ENCODE measurements at places on chromosomes 1 and 21. TPM values are rescaled to one million over a fixed set of nuclear protein-coding genes. Genes with fewer than 3 reads are reported as not detected.

ADGRL2 gene
- total RNA-seq, result 97.9 TPM

GRCh38 chr21:17554120-17554519, 41.3 kb downstream of the CXADR start:
- DNase-seq, result no peak
- no peaks in the 10 kb centered on the region for H3K4me1 ChIP-seq
- H3K27ac ChIP-seq, result no peak overlapping the region
- H3K36me3 ChIP-seq, result no peaks in the 10 kb centered on the region
- no peak overlapping the region for H3K4me3 ChIP-seq
- H3K27me3 ChIP-seq, result no peaks in the 10 kb centered on the region

CYYR1 gene
- total RNA-seq, result 28.1 TPM

DNA sequence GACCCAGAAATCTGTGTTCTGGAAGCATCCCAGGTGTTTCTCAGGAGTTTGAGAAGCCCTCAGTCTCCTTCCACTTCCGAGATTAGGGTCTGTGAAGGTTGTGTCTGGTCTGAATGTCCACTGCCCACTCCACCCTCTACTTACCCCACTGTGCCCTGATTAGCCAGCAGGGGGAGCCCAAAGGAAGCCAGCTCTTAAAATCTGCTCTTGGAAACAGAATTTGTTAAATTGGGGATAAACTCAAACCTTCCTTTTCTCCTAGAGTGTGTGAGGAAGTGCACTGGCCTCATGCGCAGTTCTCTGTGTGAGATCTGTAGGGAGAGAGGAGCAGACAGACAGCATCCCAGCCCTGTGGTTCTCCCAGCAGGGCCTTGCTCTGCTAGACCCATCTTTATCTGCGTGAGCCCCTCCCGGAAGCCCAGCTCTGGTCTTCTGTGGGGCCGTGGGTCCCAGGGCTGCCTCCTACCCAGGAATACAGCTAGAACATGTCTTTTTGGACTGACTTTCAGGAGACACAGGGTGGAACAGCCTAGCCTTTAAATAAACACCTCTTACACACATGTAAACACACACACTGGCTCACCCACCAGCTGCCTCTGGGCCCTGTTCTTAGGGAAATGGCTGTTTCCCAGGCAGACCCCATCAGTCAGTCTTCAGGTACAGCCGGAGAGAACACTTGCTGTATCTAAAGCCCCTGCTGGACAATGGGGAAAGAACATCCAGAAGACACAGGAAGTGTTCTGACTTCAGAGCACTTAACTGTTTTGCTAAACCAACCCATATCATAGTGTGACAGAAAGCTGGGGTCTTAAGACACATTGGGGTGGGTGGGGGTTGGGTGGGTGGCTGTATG, 52.2 kb downstream of the SMYD2 start:
- no peak for DNase-seq
- no peak overlapping the region for H3K27ac ChIP-seq

GNG12 gene
- 43.3 TPM for total RNA-seq

DNA sequence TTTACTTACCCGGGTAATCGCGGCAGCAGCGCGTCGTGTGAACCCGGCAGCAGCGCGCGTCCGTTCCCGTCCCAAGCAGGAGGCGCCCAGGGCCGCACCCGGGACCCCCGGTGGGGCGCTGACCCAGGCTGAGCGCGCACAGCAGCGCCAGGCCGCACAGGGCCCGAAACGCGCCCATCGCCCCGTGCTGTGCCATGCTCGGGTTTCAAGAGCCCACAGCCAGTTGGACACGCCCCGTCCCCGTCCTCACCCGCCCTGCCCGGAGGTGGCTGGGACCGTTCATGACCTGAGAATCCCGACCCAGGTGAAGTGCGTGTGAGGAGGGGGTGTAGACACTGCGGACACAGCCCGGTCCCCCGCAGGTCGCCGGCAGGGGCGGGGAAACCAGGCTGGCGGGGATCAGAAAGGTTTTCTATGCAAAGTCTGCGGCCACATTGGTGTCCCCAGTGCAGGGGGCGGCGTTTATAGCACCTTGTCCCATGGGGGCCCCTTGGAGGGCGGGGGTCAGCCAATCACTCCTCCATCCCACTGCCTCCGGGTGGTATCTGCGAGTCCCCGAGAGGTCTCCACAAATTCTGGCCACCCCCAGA, at the start of gene TNFRSF18:
Gene TNFRSF18, minus strand, starts transcription at position 217 of the 590 bp plus-strand sequence. Its CDS starts 21 bp downstream, at position 196.
- H3K4me1 ChIP-seq, result peaks cover 10% of the 10 kb centered on the region
- H3K27ac ChIP-seq, result no peak within 1 kb of the TSS
- H3K4me3 ChIP-seq, result peak within 1 kb of the TSS; percentile 40
- no peaks in the 10 kb centered on the region for H3K36me3 ChIP-seq
- H3K27me3 ChIP-seq, result peaks cover 57% of the 10 kb centered on the region
- peak; percentile 60 for DNase-seq

GRCh38 chr1:218809625-218810024, 364.1 kb upstream of the LYPLAL1 start:
- H3K27ac ChIP-seq, result no peak overlapping the region
- no peak overlapping the region for H3K4me3 ChIP-seq
- no peaks in the 10 kb centered on the region for H3K36me3 ChIP-seq
- H3K27me3 ChIP-seq, result no peaks in the 10 kb centered on the region
- DNase-seq, result no peak
- no peaks in the 10 kb centered on the region for H3K4me1 ChIP-seq

CCDC185 gene
- not detected for total RNA-seq

- H3K36me3 ChIP-seq, result no peaks in the 10 kb centered on the region
- no peak overlapping the region for H3K4me3 ChIP-seq
- DNase-seq, result no peak
- H3K27me3 ChIP-seq, result no peaks in the 10 kb centered on the region
These were observed 35.5 kb downstream of the IGFN1 start for GRCh38 chr1:201226178-201226514.

DNA sequence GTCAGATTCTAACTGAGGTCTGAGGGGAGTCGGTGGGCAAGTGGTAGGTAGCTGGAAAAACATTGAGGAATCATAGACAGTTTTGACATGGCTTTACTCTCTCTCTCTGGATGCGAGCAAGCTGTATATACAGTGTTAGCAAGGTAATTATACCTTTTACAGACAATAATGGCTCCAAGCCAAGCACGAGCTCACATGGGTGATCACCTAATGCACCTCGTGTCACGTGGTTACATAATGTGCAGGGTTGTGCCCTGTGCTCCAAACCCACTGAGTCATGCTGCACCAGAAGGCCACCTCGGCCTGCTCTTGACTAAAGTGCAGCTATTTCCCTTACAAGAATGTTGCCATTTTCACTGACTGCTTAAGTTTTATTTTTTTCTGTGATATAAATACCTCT, 7.6 kb upstream of the CLCA2 start:
- no peak overlapping the region for H3K4me3 ChIP-seq
- no peak for DNase-seq
- no peak overlapping the region for H3K27ac ChIP-seq
- H3K36me3 ChIP-seq, result no peaks in the 10 kb centered on the region
- no peaks in the 10 kb centered on the region for H3K27me3 ChIP-seq

GRCh38 chr1:44230796-44231195, 17.5 kb downstream of the DMAP1 start:
- H3K27me3 ChIP-seq, result no peaks in the 10 kb centered on the region
- H3K36me3 ChIP-seq, result peaks cover 14% of the 10 kb centered on the region
- DNase-seq, result no peak
- H3K27ac ChIP-seq, result no peak overlapping the region
- no peaks in the 10 kb centered on the region for H3K4me1 ChIP-seq

CD1D gene
- total RNA-seq, result 4.6 TPM

- H3K4me3 ChIP-seq, result no peak overlapping the region
- H3K4me1 ChIP-seq, result no peaks in the 10 kb centered on the region
- H3K36me3 ChIP-seq, result no peaks in the 10 kb centered on the region
- no peak overlapping the region for H3K27ac ChIP-seq
- no peaks in the 10 kb centered on the region for H3K27me3 ChIP-seq
- DNase-seq, result no peak
These were observed 50.6 kb downstream of the NRIP1 start for GRCh38 chr21:15014221-15014620.

- H3K4me1 ChIP-seq, result no peaks in the 10 kb centered on the region
- no peak overlapping the region for H3K4me3 ChIP-seq
- no peaks in the 10 kb centered on the region for H3K36me3 ChIP-seq
- no peak for DNase-seq
- H3K27ac ChIP-seq, result no peak overlapping the region
- H3K27me3 ChIP-seq, result no peaks in the 10 kb centered on the region
These were observed 96.3 kb upstream of the GALNT2 start for GRCh38 chr1:229970714-229971113.

DNA sequence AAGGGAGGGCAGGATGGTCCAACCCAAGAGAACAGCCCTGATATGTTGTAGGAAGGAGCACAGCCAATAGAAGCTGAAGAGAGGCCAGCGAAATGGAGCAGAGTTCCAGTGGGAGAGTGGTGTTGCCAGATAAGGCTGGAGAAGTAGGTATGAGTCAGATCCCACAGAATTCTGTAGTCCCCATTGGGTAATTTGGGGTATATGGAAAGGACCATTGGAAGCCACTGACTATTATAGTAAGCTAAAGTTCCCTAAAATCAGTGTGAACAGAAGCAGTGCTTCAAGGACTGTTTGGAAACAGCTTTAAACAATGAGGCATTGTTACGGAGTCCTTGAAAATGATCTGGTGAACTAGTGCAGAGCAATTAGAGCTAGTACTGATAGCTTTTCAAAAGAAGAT, 63.0 kb downstream of the DISP1 start:
- no peak overlapping the region for H3K4me3 ChIP-seq
- no peaks in the 10 kb centered on the region for H3K27me3 ChIP-seq
- no peaks in the 10 kb centered on the region for H3K4me1 ChIP-seq
- DNase-seq, result no peak
- H3K36me3 ChIP-seq, result no peaks in the 10 kb centered on the region

DNA sequence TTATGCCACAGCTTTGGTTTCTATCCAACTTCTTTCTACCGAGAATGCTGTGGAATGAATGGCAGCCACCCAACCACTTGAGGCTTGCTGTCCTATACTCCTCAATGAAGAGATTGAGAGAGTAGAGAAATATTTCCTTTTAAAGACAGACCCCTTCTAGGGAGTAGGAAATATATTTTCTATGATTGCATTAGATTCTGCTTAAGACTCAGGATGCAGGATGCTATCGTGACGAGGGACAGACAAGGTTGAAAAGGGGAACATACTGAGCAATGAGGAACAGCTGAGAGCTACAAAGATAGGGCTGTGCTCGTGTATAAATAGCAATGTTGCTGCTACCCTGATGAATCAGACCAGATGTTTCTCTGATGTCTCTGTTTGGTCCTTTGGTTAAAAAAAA, 7.1 kb upstream of the RASAL2 start:
- peaks cover 8% of the 10 kb centered on the region for H3K4me1 ChIP-seq
- no peaks in the 10 kb centered on the region for H3K36me3 ChIP-seq

- no peak for DNase-seq
- H3K36me3 ChIP-seq, result peaks cover 60% of the 10 kb centered on the region
- H3K4me3 ChIP-seq, result no peak overlapping the region
- H3K4me1 ChIP-seq, result peaks cover 39% of the 10 kb centered on the region
- H3K27ac ChIP-seq, result no peak overlapping the region
These were observed 6.4 kb downstream of the SSBP3 start for GRCh38 chr1:54399765-54400164.

DNA sequence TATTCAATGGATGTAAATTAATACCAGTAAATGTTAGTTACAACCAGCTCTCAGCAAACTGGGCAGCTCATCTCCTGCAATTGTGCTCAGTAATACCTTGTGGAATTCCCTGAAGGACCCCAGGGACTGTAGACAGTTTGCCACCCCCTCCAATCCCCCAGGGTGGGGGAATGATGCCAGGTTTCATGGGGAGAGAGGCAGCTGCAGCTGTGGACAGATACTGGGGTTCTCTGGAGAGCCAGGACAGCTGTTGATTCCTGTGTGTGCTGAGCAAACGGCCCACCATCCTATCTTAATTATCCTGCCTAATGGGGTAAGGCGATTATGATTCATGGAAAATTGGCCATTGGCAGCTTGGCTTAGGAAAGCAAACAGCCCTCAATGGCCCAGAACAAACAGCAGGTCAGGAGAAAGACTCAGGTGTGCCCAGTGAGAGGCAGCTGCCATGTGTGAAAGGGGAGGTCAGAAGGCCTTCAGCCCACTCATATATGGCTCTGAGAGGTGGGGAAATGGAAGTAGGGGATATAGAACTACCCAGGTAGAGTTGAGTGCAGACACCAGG, 148.9 kb upstream of the CTTNBP2NL start:
- DNase-seq, result no peak
- no peaks in the 10 kb centered on the region for H3K4me1 ChIP-seq
- no peak overlapping the region for H3K4me3 ChIP-seq
- peaks cover 3% of the 10 kb centered on the region for H3K27me3 ChIP-seq
- H3K27ac ChIP-seq, result no peak overlapping the region
- no peaks in the 10 kb centered on the region for H3K36me3 ChIP-seq

- H3K4me3 ChIP-seq, result peak overlapping the region; percentile 69
- H3K27ac ChIP-seq, result peak overlapping the region; percentile 96
- H3K36me3 ChIP-seq, result no peaks in the 10 kb centered on the region
- DNase-seq, result peak; percentile 65
- H3K27me3 ChIP-seq, result peaks cover 10% of the 10 kb centered on the region
- peaks cover 69% of the 10 kb centered on the region for H3K4me1 ChIP-seq
These were observed 590 bp downstream of the CNN3 start for GRCh38 chr1:94926126-94926914.

DNA sequence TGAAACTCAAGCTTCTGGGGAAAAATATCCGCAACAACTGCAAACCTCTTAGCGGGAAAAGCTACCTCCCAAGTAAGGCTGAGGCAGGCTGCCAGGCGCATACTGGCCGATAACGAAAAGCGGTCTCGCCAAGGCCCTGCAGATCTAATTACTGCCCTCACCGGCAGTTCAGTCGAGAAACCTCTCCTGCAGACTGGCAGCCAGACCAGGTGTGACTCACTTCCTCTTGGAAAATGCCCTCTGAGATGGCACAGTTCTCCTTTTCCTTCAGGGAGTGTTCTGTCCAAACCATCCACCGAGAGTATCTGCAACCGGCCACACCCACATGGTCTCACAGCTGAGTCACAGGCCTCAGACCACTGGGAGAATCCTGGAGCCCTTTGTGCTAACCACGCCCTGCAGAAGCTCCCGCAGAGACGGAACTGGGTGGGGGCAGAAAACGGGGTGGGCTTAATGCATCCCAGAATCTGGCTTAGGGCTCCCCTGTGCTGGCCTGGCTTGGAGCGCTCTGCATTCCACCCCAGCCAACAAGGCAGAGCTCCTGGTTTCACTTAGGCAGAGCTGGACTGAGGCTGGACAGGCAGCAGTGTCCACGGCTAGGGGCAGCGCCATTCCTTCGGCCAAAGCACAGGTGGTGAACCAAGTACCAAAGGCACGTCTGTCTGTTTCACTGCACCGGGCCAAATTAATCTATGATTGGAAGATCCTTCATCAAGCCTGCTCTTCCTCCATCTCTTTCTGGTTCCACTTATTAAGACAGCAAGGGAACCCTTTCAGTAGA, 1.2 kb downstream of the S100A10 start:
- peak; percentile 92 for DNase-seq
- no peaks in the 10 kb centered on the region for H3K27me3 ChIP-seq
- no peaks in the 10 kb centered on the region for H3K36me3 ChIP-seq
- peaks cover 67% of the 10 kb centered on the region for H3K4me1 ChIP-seq
- peak overlapping the region; percentile 98 for H3K27ac ChIP-seq

All from lower lobe of right lung (tissue), 2 donors.